Activated naive CD4-positive, alpha-beta T cell (primary cell): ENCODE measurements at places on chromosomes 1 and 21.

DNA sequence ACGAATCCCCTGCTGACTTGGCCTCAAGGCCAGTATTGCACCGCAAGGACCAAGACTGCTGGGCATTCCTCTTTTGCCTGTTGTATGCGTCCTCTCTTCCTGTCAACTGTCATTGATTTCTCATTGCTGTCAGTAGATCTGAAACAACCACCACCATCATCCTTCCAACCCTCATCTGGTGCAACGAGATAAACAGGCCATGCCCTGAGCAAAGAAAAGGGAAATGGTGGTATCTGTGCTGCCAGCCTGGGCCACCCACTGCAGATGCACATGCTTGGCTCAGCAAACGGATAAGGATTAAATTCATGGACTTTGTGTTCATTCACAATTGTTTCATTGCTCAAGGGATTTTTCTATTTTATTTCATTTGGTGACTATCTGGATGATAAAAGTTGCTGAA is 13.6 kb downstream of the OXCT2 start:
- DNase-seq, result no peak

DNA sequence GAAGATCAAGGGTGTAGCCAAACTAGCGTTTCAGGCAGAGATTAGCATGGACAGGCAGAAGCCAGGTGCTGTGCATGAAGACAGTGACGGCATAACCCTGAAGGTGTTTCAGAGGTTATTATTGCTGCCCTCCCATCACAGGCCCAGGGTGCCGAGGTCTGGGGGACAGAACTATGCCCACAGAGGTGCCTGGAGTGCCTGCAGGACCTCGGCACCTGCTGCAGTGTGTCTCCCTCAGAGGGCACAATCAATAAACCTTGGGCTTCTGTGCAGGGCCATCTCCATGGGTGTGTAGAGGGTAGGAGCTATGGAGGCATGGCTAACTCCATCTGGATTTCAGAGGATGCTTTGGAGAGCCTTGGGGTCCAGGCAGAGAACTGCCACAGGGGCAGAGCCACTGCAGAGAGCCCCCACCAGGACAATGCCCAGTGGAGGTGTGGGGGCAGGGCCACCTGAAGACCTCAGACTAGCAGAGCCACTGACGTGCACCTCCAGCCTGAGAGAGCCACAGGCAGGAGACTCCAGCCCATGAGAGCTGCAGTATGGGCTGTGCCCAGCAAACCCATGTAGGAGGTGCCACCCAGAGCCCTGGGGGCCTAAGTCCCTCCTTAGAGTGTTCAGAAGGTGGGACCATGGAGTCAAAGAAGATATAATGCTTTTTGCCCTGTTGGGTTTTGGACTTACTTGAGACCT is 5.7 kb upstream of the ABCG1 start:
- no peak for DNase-seq

DNA sequence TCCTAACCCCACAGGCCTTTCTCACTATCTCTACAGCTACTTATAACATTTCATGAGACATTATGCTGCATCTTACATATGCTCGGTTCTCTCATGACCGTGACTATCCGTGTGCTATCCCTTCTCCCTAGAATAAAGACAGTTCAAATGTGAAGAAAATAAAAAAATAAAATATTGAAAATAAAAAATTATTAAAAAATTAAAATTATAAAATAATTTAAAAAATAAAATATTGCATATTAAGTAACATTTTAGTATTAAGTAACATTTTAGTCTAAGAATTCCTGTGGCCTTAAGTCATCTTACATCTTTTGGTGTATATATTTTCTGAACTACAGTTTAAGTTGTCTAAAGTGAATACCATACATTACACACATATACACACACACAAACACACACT is 415.5 kb downstream of the DPYD start:
- DNase-seq, result no peak

GRCh38 chr21:39531840-39532239 is 80.1 kb downstream of the SH3BGR start:
- DNase-seq, result no peak

DNA sequence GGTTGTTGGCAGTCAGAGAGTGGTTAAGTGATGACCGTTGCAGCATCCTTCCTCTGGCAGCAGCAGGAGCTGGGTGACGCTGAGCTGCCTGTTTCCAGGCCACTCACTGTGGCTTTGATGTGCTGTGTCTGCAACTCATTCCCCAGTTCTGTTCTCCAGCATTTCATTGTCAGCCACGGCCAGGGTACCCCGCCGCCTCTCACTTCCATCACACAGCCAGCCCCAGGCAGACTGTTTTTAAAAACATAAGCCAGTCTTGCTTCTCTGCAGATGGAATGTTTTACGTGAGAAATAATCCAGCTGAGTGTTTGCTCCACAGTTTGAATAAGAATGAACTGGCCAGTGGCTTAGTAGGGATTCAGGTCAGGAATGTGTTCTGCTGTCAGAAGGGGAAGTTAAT is 21.5 kb upstream of the ST6GALNAC3 start:
- no peak for DNase-seq

GRCh38 chr1:109356915-109357314 is 40.8 kb downstream of the SORT1 start:
- no peak for DNase-seq

DNA sequence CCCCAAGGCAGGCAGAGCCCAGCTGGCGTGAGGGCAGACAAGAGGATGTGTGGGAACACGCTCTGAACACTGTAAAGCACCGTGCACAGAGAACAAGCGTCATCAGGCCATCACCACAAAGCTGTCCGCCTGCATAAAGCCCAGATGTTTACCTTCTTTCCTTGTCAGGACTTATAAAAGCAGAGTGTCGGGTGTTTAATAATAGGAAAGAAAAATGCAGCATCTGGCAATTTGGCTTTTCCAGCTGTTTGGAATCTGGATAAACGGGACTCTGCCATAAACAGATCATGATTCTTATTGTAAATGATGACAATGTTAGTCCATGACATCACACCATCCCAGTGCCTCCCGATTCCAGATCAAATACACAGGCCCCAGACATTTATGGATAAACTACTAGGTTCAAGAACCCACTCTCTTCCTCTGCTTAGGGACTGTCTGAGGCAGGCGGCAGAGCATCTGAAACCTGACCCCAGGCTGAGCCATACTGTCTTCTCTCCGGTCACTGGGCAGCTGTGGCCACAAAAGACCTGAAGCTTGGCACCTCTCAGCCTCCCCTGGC is 4.2 kb downstream of the GLIS1 start:
- no peak for DNase-seq

DNA sequence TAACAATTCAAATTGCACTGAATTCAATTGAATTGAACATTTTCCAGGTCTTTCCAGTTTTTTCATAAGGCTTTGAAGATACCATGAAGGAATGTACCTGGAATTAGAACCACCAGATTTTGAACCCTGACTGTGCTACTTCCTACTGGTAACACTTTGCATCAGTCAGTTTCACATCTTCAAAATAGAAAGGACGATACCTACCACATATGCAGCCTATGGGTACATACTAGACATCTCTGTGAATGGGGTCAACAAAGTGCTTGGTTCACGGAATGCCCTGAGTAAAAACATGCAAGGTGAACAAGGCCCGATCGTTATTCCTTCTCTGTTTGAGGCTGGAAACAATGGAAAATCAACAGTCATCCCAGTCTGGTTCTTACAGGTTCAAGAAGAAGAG is 41.2 kb upstream of the WLS start:
- DNase-seq, result no peak
